ENCODE measurements at places on chromosomes 1 and 21. TPM values are rescaled to one million over a fixed set of nuclear protein-coding genes. Genes with fewer than 3 reads are reported as not detected.

The CCDC30 gene
- total RNA-seq: 0.79 TPM

The B3GALT2 gene
- total RNA-seq: 0.19 TPM

The KHDC4 gene
- total RNA-seq: 26.1 TPM

The RGS13 gene
- not detected for total RNA-seq

The GBP6 gene
- 0.10 TPM for total RNA-seq

The NFASC gene
- 7.5 TPM for total RNA-seq

The TSACC gene
- total RNA-seq: 0.50 TPM

GRCh38 chr1:58442114-58442513 lies 104.4 kb downstream of the OMA1 start:
- no peak for DNase-seq

DNA sequence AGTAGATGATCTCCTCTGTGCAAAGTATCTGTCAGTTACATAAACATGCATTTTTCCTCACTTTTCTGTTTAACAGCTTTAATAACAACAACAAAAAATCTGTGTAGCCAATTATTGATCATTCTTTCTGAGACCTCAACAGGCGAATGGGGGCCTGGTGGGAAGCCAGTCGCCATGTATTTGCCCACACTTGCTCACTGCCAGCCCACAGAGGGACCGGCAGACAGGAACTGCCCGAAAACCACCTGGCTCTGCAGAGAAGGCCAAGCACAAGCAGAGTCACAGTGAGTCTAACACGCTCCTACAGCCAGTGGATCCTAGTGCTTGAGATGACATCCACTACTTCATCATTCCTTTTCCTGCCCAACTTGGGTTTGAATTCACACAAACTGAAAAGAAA lies 56.1 kb downstream of the NPHP4 start:
- no peak for DNase-seq

DNA sequence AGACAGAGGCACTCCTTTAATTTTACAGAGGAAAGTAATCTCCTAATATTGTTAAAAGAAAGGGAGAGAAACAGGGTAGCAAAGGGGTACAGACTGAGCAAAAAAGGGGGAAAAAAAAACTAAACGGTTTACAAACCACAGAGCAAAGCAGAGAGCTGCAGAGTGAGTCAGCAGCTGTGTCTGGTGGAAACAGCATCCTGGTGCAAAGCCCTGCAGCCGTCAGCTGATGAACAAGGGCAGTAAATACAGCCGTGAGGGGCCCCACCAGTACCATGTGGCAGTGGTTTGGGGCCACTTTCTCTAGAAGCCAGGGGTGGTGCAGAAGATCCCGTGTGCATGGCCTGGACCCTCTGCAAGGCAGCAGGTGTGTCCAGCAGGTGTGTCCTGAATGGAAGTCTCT lies 111.3 kb downstream of the ERG start:
- DNase-seq: no peak

DNA sequence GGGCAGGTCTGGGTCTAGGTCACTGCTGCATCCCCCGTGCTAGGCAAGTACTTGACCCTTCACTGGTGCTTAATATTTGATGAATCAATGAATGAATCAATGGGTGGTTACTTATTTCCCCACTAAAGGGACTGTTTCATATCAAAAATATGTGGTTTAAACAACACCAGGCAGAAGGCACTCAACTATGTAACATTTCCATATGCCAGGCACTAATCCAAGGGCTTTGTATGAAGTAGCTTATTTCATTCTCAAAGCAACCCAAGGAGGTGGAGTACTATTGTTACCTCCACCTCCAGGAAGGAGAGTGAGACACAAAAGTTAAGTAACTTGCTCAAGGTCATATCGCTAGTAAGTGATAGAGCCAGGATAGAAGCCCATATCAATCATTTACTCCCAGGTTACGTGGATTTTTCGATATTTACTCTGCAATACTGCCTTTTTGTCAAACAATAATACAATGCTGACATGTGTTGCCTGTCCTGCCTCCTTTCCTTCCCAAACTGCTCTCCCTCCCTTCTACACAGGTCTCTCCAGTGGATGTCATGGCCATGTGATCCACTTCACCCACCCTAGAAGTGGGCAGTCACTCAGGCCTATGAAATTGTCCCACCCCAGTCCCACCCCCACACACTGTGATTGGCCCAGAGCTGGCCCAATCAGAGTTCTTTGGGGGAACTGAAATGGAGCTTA lies 142.8 kb downstream of the ETS2 start:
- no peak for DNase-seq

GRCh38 chr1:245742896-245743295 lies 588.1 kb downstream of the KIF26B start:
- no peak for DNase-seq

DNA sequence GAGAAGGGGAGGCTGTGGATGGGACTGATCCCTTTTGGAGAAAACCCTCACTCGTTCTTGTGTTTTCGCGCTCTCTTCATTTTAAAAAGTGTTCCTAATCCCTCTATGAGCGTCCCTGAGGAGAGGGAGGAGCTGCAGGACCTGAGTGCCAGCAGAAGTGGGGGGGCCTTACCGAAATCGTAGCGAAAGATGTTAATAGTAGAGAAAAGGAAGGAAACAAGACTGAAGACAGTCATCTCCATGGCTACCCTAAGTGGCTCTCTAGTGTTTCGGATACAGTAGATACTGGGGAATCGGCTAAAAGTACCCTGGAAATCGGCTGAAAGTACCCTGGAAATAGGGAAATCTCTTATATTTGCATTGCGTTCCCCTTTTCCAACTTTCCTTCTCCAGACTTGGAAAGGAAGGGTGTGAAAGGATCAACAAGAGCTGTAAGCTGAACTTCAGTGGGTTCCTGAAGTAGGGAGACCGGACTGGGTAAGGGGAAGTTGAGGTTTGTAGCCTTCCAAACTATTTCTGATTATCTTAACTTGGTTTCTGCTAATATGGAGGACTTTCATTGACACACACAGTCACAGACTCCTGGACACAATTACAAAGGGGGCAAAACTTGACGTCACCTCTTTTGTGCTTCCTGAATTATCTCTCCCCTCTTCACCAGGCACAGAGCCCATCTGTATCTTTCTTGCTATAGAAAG lies 486 bp upstream of the DSTYK start:
- DNase-seq: no peak

DNA sequence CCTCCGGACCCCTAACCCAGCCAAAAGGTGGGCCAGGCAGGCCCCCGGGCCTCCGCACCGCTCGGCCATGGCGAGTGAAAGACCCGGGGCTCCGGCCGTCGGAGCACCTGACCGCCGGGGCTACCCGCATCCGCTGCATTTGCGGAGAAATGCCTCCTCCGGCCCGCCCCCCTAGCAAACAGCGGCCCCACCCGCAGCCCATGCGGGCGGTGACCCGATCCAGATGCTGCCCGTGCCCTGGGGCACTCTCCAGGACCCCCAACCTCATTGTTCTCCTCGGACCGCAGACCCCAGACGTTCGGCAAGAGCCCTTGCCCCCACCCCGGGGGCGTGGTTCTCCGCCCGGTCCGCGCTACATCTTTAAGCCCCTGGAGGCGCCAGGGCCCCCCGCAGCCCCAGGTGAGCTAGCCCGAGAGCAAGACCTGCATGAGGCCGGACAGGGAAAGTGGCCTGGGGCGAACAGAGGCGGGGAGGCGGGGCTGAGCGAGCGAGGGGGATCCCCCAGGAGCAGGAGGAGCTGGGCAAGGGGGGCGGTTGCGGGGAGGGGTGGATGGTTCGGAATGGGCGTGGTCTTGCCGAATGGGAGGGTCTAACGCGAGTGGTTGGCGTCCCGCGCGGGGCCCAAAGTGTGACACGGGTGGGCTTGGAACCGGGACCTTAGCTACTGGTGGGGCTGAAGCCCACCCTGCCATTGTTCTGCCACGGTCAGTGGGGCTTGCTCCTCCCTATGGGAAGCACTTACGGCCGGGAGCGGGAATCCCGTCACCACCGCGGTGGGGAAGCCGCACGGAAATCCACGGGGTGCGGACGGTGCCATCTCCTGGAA lies 6.3 kb upstream of the CRYBG2 start:
- DNase-seq: no peak

DNA sequence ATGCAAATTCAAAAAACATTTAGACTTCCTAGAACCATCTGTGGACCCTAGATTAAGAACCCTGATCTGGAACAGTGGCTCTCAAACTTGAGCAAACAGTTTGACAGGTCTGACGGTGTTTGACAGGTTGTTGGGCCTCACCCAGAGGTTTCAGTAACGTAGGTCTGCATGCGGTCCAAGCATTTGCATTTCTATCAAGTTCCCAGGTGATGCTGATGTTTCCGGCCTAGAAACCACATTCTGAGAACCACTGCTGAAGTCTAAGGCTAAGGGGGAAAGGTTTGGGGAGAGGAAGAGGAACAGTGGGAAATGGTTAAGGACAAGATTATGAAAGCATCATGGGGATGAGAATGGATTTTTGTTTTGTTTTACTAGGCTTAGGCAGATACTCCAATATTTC lies 48.6 kb downstream of the MDM4 start:
- DNase-seq: no peak

Data from psoas muscle (tissue), 8 donors.